SJSA1 (cell line): ENCODE measurements at places on chromosomes 1 and 21. TPM values are rescaled to one million over a fixed set of nuclear protein-coding genes. Genes with fewer than 3 reads are reported as not detected.

- no peak overlapping the region for H3K27ac ChIP-seq
- no peak overlapping the region for H3K4me3 ChIP-seq
- no peak for DNase-seq
- no peaks in the 10 kb centered on the region for H3K36me3 ChIP-seq
Observed at GRCh38 chr1:6904476-6905170, 119.4 kb downstream of the CAMTA1 start.

GRCh38 chr1:235617808-235618207 lies 31.8 kb downstream of the GNG4 start:
- peak; percentile 46 for DNase-seq
- no peak overlapping the region for H3K4me3 ChIP-seq
- H3K27ac ChIP-seq: no peak overlapping the region
- no peaks in the 10 kb centered on the region for H3K27me3 ChIP-seq

Gene LMX1A
- total RNA-seq: not detected in 2 replicates

Gene OR2T35
- not detected in 2 replicates for total RNA-seq

GRCh38 chr1:108124622-108125311 lies 75.4 kb downstream of the SLC25A24 start:
- no peaks in the 10 kb centered on the region for H3K4me1 ChIP-seq
- no peaks in the 10 kb centered on the region for H3K36me3 ChIP-seq
- H3K27ac ChIP-seq: no peak overlapping the region
- DNase-seq: no peak
- 0 out of 2 replicates have a peak, but pooled peaks cover 16% of the 10 kb centered on the region for H3K27me3 ChIP-seq

- DNase-seq: no peak
- H3K36me3 ChIP-seq: no peaks in the 10 kb centered on the region
- no peak overlapping the region for H3K27ac ChIP-seq
- no peaks in the 10 kb centered on the region for H3K4me1 ChIP-seq
Observed at GRCh38 chr1:154944401-154945159, 8.1 kb upstream of the PMVK start.

- no peak overlapping the region for H3K27ac ChIP-seq
- H3K4me1 ChIP-seq: no peaks in the 10 kb centered on the region
- H3K27me3 ChIP-seq: no peaks in the 10 kb centered on the region
- no peaks in the 10 kb centered on the region for H3K36me3 ChIP-seq
- DNase-seq: no peak
Observed at GRCh38 chr1:75964760-75965408, 32.7 kb upstream of the ASB17 start.

- H3K4me1 ChIP-seq: peaks cover 41% of the 10 kb centered on the region
- peaks cover 57% of the 10 kb centered on the region for H3K36me3 ChIP-seq
- peak overlapping the region; percentile 54 for H3K27ac ChIP-seq
- no peaks in the 10 kb centered on the region for H3K27me3 ChIP-seq
Observed at GRCh38 chr1:32063261-32063681, 9.5 kb upstream of the TMEM39B start.

- peak overlapping the region; percentile 96 for H3K27ac ChIP-seq
- no peaks in the 10 kb centered on the region for H3K27me3 ChIP-seq
- no peak overlapping the region for H3K4me3 ChIP-seq
- peaks cover 64% of the 10 kb centered on the region for H3K4me1 ChIP-seq
- DNase-seq: no peak
Observed at GRCh38 chr21:38439957-38440356, 58.3 kb downstream of the ERG start.

DNA sequence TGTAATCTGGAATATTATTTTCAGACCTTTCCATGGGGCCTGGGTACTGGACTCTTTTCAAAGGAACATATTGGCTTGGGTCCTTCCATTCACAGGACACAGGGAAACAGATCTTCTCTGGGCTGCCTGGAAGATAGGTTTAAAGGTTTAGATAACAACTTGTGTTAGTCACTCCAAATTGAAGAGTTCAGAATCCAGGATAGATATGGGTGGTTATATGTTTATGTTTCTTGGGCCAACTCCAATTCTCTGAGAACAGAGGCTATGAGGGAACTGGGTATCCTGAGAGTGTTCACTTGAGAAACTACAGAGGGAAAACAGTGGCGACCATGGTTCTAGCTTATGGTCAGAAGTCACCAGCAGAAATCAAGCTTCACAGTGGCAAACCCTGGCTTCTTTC lies 8.7 kb upstream of the PIGM start:
- no peak overlapping the region for H3K4me3 ChIP-seq
- no peak for DNase-seq
- H3K4me1 ChIP-seq: no peaks in the 10 kb centered on the region
- no peaks in the 10 kb centered on the region for H3K36me3 ChIP-seq

Gene LINGO4
- total RNA-seq: not detected in 2 replicates

DNA sequence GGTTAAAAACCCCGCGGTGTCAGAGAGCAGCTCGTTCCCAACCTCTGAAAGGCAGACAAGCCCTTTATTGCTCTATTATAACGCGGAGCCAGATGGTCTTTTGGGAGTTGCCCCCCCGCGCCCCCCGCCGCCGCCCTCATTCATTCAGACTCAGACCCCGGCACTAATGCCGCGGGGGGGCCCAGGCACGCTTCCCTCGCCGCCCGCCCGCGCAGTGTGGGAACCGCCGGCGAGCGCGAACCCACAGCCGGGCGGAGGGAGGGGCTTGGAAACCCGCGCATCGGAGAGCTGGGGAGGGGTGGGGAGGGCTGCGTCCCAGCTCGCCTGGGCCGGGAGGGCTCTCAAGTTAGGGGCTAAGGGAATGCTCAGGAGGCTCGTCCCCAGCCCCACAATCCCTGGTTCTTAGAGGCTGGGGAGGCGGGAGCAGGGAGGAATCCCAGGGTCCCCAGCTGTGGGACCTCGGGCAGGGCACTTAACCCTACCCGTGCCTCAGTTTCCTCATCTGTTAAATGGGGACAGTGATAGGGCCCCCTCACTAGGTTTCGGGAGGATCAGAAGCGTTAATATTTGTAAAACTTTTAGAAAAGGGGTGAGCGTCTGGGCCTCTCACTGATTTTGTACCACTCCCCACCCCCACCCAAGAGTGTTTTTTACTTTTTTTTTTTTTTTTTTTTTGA lies 10.9 kb upstream of the HES5 start:
- no peak for DNase-seq
- no peak overlapping the region for H3K4me3 ChIP-seq
- H3K27ac ChIP-seq: no peak overlapping the region
- no peaks in the 10 kb centered on the region for H3K27me3 ChIP-seq

GRCh38 chr1:59051007-59051406 lies 245.9 kb upstream of the FGGY start:
- no peak overlapping the region for H3K4me3 ChIP-seq
- no peaks in the 10 kb centered on the region for H3K36me3 ChIP-seq
- no peaks in the 10 kb centered on the region for H3K27me3 ChIP-seq
- DNase-seq: no peak

- H3K4me3 ChIP-seq: no peak overlapping the region
- H3K27me3 ChIP-seq: no peaks in the 10 kb centered on the region
- H3K36me3 ChIP-seq: no peaks in the 10 kb centered on the region
Observed at GRCh38 chr1:235942979-235943575, 76.4 kb upstream of the LYST start.
